ENCODE measurements at places on chromosomes 7 and 10. TPM values are rescaled to one million over a fixed set of nuclear protein-coding genes. Genes with fewer than 3 reads are reported as not detected.

SPDYE1 gene
- total RNA-seq: not detected

ZNF488 gene
- not detected for total RNA-seq

JAKMIP3 gene
- 0.66 TPM for total RNA-seq

CALHM3 gene
- not detected for total RNA-seq

ZNF398 gene
- 19.9 TPM for total RNA-seq

TRPV6 gene
- total RNA-seq: not detected

SPDYE6 gene
- total RNA-seq: not detected

ZFAND2A gene
- total RNA-seq: 12.6 TPM

GDF10 gene
- 0.72 TPM for total RNA-seq

SFMBT2 gene
- total RNA-seq: 3.0 TPM

ITGB8 gene
- total RNA-seq: 0.39 TPM

TMEM213 gene
- not detected for total RNA-seq

EN2 gene
- 0.59 TPM for total RNA-seq

MAGI2 gene
- total RNA-seq: 2.4 TPM

FGL2 gene
- total RNA-seq: 1.7 TPM

METTL27 gene
- 0.40 TPM for total RNA-seq

A1CF gene
- total RNA-seq: 0.31 TPM

GIGYF1 gene
- 16.7 TPM for total RNA-seq

NME8 gene
- total RNA-seq: not detected

GNAT3 gene
- total RNA-seq: not detected

PRKCQ gene
- total RNA-seq: 46.6 TPM

OR2A5 gene
- not detected for total RNA-seq

UFSP1 gene
- 2.0 TPM for total RNA-seq

MMP21 gene
- total RNA-seq: not detected

CHN2 gene
- total RNA-seq: 10.4 TPM

CFTR gene
- total RNA-seq: not detected

NPC1L1 gene
- not detected for total RNA-seq

GARS1 gene
- total RNA-seq: 60.6 TPM

LRRD1 gene
- total RNA-seq: not detected

MLXIPL gene
- 107 TPM for total RNA-seq

KIAA1217 gene
- total RNA-seq: 152 TPM

PLEKHS1 gene
- not detected for total RNA-seq

PKD1L1 gene
- total RNA-seq: 1.5 TPM

REPIN1 gene
- 332 TPM for total RNA-seq

PSPH gene
- total RNA-seq: 3.5 TPM

FAM180A gene
- total RNA-seq: 1.4 TPM

TFR2 gene
- 1.0 TPM for total RNA-seq

CDHR1 gene
- 0.27 TPM for total RNA-seq

CDK6 gene
- total RNA-seq: 3.1 TPM

SLC26A3 gene
- total RNA-seq: not detected

COL26A1 gene
- total RNA-seq: not detected

LLCFC1 gene
- not detected for total RNA-seq

KCP gene
- not detected for total RNA-seq

AKR1B1 gene
- total RNA-seq: 96.9 TPM

AGBL3 gene
- 1.9 TPM for total RNA-seq

OGDHL gene
- total RNA-seq: not detected

ACADSB gene
- 16.2 TPM for total RNA-seq

FAM221A gene
- 2.2 TPM for total RNA-seq

ENKUR gene
- not detected for total RNA-seq

SKIDA1 gene
- 0.09 TPM for total RNA-seq

SLC29A4 gene
- total RNA-seq: 2.5 TPM

HYAL4 gene
- total RNA-seq: 11.0 TPM

ABCB4 gene
- total RNA-seq: 0.61 TPM

WBP1L gene
- 140 TPM for total RNA-seq

TMEM273 gene
- total RNA-seq: 9.1 TPM

CUZD1 gene
- not detected for total RNA-seq

ELAPOR2 gene
- 10.5 TPM for total RNA-seq
